ENCODE measurements at places on chromosomes 4 and X.

DNA sequence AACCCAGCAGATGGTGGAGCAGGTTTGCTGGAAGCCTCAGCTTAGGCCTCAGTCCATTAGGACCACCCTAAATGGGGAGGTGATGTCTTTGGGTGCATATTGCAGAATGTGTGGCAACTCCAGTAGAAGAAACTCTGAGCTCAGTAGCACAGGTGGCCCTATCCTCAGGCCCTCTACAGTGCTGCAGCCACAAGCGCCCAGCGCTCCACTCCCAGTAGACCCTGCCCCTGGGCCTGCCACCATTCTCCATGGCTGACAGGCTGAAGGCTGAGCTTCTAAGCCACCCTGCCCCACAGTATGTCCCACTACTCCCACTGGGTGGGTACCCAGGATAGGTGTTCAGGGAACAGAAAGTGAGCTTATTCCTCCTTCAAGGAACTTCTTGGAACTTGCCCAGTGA lies 162.8 kb upstream of the MAMLD1 start:
- no peak for DNase-seq

DNA sequence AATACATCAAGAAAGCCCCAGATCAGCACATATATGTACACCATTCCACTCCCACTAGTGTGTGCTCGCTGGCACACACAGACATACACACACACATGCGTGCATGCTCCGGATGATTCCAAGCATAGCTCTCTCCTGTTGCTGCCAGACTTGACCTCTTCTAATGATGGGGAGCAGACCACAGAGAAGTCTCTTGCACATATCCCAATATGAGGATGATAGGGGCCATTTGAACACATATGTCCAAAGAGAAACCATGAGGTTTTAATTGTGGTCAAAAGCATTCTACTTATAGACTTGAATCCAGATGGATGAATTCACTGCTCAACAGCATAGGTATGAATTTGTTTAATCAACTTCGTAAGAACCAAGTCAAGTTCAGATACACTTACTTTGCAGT lies 214.9 kb downstream of the AFF2 start:
- no peak for DNase-seq

DNA sequence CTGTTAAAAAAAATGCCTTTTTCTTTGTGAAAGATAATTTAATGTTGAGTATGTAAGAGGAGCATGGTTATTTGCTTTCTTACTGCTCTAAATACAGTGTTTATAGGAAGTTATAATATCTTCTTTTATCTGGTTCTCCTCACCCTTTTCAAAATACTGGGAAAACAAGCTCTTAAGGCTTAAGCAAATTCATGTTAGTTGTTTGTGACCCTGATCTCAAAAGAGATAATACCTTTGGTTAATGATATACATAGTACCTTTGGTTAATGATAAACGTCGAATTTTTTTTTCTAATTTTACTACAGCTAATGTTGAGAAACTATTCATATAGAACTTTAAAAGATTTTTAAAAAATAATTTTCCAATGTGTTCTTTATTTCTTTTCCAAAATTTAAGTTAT lies 180.1 kb downstream of the RAPGEF2 start:
- no peak for DNase-seq

DNA sequence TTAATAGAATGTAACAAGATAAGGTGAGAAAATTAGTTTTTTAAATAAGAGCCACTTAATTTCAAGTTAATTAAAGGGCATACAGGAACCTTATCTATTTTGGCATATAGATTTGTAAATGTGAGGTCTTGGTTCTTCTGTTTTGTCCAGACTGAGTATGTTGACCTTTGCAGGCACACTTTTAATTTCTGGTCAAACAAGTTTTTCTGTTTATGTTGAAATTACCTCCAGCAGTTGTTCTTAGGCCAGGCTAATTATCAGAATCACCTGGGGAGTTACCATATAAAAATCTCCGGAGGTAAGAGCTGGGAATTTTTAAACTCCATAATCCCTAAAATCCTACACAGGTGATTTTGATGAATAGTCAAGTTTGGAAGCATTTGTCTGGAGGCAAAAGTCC lies 227.4 kb upstream of the ANKRD50 start:
- no peak for DNase-seq

- no peak for DNase-seq
Measured at GRCh38 chr4:139773560-139774318, 108.1 kb downstream of the MGST2 start.

GRCh38 chr4:83723609-83724008 lies 187.7 kb downstream of the GPAT3 start:
- no peak for DNase-seq

DNA sequence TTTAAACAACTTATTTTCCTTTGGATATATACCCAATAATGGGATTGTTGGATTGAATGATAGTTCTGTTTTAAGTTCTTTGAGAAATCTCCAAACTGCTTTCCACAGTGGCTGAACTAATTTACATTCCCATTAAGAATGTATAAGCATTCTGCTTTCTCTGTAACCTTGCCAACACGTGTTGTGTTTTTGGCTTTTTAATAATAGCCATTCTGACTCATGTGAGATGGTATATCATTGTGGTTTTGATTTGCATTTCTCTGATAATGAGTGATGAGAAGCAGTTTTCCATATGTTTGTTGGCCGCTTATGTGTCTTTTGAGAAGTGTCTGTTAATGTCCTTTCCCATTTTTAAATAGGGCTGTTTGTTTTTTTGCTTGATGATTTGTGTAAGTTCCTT lies 155.6 kb upstream of the PITX2 start:
- DNase-seq: peak; percentile 51

- no peak for DNase-seq
Measured at GRCh38 chr4:69816236-69816635, 43.7 kb downstream of the SULT1E1 start.

DNA sequence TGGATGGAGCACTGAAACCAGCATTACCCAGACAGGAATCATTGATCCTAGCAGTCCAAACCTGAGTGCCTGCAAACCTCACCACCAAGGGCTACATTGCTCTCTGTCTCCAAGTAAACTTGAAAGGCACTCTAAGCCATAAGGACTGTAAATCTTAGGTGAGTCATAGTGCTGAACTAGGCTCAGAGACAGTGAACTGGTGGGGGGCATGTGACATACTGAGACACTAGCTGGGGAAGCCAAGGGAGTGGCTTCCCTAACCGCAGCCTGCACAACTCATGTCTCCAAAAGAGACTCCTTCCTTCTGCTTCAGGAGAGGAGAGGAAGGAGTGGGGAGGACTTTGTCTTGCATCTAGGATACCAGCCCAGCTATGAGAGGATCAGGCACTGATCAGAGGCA lies 235.5 kb upstream of the ACTRT1 start:
- no peak for DNase-seq

DNA sequence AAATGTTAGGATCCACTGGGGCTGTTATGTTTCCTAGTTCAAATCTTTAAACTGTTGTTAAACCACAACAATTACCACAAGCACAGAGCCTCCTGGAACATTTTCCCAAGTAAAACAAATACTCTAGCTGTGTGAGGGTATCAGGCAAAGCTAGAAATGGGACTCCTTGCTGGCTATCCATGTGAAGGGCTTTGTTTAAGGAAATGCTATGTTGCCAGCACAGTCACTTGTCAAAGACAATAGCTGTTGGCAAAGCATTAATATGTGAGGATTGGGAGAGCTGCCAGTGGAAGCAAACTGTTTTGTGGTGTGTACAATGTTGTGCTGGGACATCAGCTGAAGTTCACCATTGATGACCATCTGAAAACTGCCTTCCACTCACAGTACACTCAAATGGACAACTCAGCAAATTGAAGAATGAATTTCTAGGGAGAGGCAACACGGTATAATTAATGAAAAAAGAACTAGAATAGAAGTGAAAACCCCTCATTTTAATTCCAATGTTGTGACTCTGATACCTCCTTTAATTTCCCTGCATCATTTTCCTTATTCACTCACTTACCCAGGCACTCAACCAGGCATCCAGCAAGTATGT lies 100.8 kb downstream of the ANXA3 start:
- no peak for DNase-seq

DNA sequence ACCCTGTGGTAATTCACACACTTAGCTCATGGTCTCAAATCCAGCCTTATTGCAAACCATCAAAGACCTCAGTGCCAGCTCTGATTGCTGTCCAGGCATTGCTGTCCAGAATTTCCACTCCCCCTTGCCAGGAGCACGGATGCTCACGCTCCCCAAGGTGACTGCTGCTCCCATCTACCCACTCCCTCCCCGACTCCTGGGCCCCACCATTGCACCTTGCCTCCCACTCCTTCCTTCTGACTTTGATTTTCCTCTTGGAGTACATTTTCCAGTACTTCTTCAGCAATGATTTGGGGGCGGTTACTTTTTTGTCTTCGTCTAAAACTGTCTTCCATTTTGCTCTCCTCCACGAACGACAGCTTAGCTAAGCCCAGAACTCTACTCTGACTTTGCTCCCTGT lies 11.5 kb downstream of the ZFYVE28 start:
- DNase-seq: no peak

DNA sequence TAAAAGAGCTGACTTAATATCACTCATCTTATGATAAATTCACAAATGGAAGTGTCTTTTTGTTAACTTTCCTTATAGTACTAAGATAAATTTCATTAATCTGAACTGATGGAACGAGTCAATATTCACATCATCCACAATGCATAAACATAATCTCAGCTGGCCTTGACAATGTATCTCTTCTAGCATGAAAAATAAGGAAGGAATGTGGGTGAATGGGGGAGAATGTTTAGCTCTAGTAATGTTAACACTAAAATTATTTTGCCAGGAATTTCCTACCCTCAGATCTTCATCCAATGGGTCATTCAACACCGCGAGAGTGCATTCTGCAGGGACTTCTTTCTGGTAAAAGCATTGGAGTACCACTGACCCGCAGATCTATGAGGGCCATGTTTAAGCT lies 15.8 kb downstream of the TRPC3 start:
- no peak for DNase-seq

GRCh38 chrX:47612418-47612817 lies 7.2 kb downstream of the SYN1 start:
- no peak for DNase-seq

DNA sequence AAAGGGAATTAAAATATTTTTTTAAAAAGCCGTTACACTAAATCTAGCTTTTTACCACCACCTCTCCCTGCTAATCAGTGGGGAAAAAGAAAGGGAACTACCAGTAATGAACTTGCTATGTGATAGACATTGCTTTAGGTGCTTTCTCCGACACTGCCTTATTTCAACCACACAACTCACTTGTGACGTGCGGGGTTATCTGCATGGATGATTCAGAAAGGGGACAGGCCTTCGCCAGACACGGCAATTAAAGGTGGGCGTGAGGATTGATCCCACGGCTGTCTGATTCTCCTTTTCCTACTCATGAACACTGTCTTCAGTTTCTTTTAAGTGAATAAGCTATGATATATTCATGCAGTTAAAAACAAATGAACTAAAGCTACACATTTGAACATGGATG lies 882 bp upstream of the CXCR3 start:
- DNase-seq: no peak

All from EL (cell line).